CD8-positive, alpha-beta memory T cell (primary cell): ENCODE measurements at places on chromosomes 6 and 20.

DNA sequence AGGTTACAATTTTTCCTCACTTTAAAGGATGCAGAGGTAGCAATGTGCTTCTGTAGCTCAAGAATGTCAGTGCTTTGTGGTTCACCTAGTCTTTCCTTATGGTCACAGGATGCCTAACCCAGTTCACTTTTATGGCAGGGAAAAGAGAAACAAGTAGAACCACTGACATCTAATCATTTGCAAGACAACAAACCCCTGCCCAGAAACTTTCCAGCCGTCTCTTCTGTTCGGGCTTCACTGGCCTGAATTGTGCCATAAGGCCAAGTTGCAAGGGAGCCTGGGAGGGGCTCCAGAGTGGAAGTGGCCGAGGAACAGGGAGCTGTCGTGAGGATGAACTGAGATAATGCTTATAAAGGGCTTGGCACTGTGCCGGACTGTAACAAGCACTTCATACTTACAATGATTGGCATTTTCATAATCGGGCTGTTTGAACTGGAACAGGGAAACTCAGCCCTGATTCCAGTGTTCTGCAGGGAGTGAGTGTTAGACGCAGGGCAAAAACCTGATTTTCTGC is 212.6 kb downstream of the BCAS1 start:
- DNase-seq: no peak

GRCh38 chr6:10460096-10460495 is 45.2 kb upstream of the TFAP2A start:
- DNase-seq: no peak

GRCh38 chr6:42694586-42694985 is 27.8 kb downstream of the PRPH2 start:
- no peak for DNase-seq

DNA sequence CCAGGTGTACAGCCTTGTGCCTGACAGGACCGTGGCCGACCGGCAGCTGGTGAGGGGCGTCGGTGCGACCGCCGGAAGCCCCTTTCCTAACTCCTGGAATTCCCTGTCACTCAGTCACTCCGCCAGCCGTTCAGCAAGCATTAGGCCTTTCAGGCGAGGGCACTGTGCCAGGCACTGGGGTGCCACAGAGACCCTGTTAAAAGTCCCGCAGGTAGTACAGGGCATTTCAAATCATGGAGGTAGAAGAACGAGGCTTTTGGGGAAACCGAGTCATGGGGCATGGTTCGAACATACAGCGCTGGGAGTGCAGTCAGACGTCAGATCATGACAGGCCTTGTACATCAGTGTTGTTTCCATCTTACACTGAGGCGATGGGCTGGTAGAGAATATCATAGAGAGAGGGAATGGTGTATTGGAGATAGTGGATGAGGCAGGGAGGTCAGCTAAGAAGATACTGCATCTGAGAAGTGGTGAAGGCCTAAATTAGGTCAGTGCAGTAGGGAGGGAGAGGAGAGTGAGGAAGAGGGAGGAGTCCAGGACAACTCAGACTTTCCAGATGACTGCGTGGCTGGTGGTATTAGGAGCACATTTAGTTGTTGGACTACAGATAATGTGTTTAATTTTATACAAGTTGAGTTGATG is 892 bp upstream of the DXO start:
- no peak for DNase-seq

GRCh38 chr6:127886603-127887002 is 14.3 kb downstream of the THEMIS start:
- DNase-seq: no peak

DNA sequence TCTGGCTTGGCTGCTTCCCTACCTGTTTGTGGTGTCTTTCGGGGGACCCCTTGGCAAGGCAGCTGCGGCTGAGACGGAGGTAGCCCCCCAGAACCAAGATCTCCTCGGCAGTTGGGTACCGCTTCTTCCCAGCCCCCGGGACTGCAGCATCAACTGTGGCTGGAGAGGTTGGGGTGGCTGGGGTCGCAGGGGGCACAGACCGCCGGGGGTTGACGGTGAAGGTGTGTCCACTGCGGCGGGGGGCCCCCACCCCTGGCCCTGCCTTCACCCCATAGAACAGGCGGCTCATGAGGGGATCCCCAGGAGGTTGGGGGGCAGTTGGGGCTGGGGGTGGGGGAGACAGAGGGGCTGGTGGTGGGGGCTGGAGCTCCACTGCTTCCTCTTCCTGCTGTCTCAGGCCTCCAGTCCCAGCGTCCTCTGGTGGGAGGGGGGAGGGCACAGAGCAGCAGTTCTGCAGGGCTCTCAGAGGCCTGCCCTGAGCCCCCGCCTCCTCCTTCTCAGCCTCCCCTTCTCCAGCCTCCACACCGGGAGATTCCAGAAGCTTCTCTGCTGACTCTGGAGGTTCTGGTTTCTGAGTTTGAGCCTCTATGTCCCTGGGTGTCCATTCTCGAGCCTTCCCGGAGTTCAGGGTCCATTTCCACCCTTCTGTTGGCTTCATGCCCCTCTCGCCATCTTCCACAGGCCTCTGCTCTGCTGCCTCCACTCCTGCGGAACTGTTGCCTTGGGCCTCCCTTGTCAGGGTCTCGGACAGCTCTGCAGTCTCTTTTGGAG is 1.9 kb downstream of the PPP1R18 start:
- peak; percentile 37 for DNase-seq

DNA sequence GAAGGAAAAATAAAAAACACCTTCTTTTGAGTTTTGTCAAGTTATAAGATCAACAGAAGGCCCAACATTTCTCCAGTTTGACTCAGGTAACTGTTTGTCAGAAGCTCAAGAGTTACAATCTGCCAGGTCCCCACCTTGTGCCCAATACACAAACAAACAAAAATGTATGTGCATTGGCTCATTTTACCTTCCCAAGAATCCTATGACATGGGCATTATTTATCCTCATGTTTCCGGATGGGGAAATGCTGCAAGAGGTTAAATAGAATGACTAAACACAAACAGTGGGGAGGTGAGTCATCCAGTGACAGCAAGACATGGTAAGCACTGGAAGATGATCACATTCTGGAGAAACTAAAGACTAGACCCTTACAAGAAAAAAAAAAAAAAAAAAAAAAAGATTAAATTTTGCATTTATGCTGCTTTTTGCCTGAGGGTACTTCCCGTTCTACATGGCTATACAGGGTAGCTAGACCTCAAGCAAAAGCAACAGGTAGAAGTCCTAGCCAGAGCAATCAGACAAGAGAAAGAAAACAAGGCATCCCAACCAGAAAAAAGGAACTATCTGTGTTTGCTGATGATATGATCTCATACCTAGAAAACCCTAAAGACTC is 23.6 kb upstream of the ANKRD60 start:
- no peak for DNase-seq
